ENCODE measurements at places on chromosomes 13 and 19.

DNA sequence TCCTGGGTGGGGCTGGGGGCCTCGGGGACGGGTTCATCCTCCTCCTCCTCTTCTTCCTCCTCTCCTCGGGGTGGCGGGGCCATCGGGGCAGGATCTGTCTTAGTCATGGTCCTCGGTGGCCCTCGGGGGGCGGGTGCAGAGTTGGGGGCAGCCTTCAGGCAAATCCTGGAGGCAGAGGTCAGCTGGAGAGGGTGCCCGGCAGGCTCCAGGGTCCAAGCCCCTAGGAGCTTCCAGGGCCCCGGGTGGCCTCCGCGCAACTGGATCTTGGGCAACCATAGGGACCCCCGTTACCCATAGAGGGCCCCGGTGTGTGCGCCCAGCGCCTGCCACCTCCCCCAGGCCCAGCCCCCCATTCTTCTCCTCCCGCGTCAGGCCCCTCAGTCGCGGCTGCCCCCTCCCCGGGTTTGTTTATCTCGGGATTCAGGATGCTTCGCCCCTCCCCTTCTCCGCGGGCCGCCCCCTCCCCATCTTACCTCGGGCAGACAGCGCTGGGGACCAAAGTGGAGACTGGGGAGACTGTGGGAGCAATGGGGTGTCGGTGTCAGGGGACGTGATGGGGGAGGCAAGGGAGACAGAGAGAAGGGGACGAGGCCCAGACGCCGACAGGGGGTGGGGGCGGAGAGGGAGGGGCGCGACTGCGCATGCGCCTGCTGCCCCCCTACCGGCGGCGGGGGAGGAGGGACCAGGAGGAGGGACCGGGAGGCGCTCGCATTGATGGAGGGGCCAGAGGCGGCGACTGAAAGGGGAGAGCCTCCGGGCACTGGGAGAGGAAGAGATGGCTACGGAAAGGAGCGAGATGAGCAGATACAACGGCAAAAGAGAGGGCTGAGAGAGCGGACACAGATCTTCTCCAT, at the start of gene CLIP3:
TSS of gene CLIP3 (minus strand) at position 623 of the 854 bp plus-strand sequence. CDS start at position 107, 516 bp downstream.
- peak; percentile 10 for DNase-seq

DNA sequence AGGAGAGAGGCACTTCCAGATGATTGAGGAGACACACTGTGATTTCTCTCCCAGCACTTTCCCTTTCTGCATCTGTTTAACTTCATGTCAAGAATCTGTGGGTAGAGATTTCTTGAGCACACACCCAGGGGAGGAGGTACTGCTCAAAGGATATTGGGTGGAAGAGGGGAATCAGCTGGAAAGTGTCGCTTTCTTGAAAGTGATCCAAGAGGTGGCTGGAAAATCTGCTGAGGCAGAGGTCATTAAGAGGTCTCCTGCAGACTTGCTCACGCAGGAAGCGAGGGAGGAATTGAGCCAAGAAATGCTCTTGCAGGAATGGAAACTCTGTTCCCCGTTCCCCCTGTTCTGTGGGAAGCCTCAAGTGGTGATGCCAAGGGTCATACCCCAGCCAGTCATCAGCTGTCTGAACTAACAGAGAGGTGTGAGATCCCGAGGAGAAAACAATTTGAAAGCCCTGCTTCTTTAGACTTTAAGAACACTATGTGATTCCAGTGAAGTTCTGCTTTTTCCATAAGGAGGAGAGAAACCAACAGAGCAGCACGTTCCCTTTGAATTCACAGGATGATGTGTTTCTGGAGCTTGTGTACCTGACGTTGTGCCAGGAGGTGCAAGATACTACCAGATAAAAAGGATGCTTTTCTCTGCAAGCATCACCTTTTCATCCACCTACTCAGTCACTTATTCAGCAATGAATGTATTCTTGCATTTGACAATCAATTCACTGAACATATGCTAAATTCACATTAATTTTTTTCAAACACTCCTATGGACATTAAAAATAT, 163.4 kb upstream of the GPR12 start:
- DNase-seq, result no peak

GRCh38 chr13:114095486-114095885, 36.9 kb downstream of the RASA3 start:
- no peak for DNase-seq

DNA sequence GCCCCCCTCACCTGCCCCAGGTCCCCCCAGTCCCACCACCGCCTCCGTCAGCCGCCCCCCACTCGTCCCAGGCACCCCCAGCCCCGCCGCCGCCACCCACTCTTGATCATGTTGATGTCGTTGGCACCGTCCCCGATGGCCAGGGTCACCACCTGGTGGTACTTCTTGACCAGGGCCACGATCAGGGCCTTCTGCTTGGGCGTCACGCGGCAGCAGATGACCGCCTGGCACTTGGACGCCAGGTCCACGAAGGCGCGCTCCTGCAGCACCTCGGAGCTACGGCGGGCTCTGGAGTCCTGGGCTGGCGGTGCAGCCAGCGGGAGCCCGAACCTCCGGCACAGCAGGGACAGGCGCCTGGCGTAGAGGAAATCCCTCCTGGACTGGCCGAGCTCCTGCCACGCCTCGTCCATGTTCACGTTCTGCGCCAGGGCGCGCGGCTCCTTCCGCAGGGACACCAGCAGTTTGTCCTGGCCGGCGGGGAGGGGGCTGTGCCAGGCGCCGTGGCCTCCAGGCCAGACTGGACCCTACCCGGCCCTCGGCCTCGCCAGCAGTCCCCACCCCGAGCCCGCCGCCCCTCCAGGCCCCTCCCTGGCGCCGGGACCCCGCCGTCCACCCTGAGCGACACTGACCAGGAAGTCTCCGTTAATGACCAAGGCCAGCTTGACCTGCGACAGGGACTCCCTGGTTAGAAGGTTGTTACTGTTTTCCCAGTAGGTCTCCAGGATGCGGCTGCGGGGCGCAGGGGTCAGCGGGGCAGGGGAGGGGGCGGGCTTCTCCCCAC, 22.6 kb downstream of the ATP8B3 start:
- DNase-seq, result no peak

DNA sequence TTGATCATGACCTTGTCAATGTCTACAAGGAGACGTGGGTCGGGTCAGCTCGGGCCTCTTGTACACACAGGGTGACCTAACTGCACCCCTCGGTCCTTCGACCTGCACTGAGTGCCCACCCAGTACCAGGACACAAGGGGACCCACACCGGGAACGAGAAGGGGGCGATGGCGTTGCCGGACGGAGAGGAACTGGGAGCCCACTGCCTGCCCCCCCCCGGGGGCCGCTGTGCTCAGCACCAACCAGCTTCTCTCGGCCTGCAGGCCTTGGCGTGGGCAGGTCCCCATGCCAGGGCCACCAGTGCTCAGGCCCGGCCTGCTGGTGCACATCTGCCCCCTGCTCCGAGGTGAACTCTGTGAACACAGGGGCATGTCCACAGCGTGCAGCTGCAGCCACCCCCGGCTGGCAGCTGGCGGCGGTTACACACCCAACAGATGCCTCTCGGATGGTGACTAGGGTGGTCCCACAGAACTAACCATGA, 14.1 kb downstream of the CFD start:
- DNase-seq, result no peak

GRCh38 chr13:33110386-33110712, 94.1 kb downstream of the KL start:
- no peak for DNase-seq

DNA sequence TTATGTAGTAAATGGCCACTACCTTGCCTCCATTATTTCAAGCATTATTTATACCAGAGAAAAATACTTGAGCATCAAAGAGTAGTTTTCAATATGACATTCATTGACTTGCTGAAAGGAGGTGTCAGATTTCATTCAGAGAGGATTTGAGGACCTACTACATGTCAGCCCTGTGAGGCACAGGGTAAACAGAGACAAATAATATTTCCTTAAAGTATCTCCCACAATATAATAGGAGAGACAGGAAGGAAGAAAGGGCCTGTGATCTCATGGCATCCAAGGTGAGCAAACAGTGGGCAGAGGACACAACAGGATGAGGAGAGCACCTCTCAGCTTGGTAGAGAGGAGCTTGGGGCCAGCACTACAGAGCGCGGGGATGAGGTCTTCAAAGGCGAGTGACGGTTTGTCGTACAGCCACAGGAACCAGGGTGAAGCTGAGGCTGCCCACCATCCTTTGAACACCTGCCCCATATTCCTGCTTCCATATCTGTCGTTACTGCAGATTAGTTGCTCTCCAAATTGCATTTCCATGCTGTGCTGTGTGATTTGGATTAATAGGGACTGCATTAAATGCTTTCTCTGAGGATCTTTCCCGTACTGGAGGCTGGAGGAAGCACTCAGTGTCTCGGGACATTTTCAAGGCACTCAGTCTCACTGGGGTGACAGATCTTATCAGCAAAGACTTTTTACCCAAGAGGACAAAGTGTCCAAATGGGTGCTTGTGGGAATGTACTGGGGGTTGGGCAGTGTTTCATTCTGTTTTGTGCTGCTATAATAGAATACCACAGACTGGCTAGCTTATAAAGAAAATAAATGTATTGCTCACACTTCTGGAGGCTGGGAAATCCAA, 59.2 kb downstream of the GJA3 start:
- no peak for DNase-seq

- no peak for DNase-seq
These were observed 618.7 kb upstream of the SGCG start for GRCh38 chr13:22562116-22562515.

- no peak for DNase-seq
These were observed 206.8 kb upstream of the TMTC4 start for GRCh38 chr13:100881291-100881864.

DNA sequence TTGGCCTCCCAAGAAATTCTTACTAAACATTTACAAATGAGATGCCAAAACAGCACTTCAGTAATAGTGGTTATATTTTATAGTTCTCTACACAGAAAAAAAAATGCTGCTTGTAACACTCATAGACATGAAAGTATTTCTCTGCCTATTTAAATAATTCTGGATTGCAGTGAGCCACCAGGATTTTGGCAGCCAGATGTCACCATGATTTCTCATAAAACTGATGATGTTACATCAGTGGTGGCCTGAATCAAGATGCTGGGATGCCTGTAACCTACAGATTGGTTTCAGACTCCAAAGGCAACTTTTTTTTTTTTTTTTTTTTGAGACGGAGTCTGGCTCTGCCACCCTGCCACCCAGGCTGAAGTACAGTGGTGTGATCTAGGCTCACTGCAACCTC, 2.7 kb upstream of the CAPS start:
- no peak for DNase-seq

GRCh38 chr13:39942552-39943273, 287.3 kb downstream of the COG6 start:
- no peak for DNase-seq

DNA sequence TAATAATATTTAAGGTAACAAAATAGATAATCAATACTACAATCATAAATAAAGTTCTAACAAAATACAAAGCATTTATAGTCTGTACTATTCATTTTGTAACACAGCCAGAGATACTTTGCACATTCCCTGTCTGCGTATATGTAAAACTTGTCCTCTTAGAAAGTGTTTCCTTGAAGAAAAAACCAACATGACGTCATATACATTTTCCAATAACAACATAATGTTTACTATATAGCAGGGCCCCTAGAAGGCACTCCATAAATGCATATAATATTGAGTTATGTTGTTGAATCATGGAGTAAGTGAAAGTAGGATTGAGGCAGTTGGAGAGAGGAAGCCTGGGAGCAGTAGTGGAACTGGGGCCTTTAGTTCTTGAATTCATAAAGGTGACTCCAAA, 371.4 kb upstream of the HTR2A start:
- DNase-seq, result no peak

DNA sequence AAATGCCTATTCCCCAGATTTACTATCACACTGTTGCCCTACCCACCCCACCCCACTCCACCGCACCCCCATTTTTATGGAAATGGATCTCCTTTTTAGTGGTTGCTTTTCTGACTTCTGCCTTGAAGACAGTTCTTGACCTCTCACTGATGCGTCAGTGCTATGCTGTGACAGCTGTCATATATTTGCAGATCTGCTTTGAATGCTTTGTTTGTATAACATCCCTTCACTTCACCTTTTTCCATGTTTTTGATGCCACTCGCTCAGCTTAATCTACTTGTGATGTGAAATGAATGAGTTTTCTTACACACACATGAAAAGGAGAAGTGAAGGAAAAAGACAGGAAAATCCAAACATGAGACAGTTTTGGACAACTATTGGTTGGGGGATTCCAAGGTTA, 731.0 kb downstream of the SLITRK6 start:
- no peak for DNase-seq

DNA sequence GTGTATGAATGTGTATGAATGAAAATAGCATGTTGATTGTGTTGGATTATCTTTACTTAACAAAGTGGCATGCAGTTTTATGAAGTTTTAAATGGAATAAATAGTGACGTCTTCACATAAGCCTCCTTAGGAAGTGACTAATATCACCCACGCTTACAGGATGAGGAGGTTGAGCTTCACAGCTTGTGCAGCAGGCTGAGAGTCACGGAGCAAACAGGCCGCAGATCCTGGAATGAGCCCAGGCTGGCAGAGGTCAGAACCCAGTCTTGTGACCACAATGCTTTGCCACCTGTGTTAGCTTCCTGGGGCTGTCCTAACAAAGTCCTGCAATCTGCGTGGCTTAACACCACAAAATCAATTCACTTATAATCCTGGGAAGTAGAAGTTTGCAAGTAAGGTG, 20.8 kb downstream of the LAIR2 start:
- no peak for DNase-seq

GRCh38 chr13:97200081-97200942, 21.8 kb upstream of the MBNL2 start:
- no peak for DNase-seq

- no peak for DNase-seq
These were observed 37.9 kb upstream of the ATP11A start for GRCh38 chr13:112651750-112652511.

GRCh38 chr13:86710013-86710412, 910.8 kb upstream of the SLITRK6 start:
- DNase-seq, result no peak

- no peak for DNase-seq
These were observed 95.8 kb downstream of the WASF3 start for GRCh38 chr13:26653310-26653709.

- DNase-seq, result no peak
These were observed 32.2 kb upstream of the DOCK9 start for GRCh38 chr13:99009987-99010551.

- no peak for DNase-seq
These were observed 62.8 kb upstream of the WASF3 start for GRCh38 chr13:26494571-26495195.

- DNase-seq, result no peak
These were observed 13.9 kb downstream of the NFIX start for GRCh38 chr19:13008926-13009787.

- DNase-seq, result no peak
These were observed 366.4 kb downstream of the KLF12 start for GRCh38 chr13:73767747-73768315.

DNA sequence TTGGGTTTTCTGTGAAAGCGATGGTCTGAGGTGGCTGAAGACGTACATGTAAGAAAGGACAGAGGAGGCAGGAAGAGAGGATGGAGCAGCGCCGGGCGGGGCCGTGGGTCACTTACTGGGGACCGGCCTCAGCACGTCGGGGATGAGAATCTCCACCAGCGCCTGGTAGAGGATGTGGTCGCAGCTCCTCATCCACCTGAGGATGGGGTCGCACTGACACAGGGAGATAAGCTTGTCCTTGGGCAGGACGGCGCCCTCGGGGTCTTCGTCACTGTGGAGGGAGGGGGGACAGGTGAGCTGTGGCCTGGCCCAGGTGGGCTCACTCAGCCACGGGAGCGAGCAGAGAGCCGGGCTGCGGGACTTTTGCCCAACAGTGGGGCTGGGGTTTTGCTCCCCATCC, 29.0 kb upstream of the RANBP3 start:
- DNase-seq, result no peak
